Endothelial cell of umbilical vein (primary cell): ENCODE measurements at places on chromosomes 4 and X. TPM values are rescaled to one million over a fixed set of nuclear protein-coding genes. Genes with fewer than 3 reads are reported as not detected.

GRCh38 chrX:103782640-103783039 is 6.0 kb downstream of the PLP1 start:
- H3K27ac ChIP-seq = no peak overlapping the region
- no peaks in the 10 kb centered on the region for H3K4me1 ChIP-seq
- H3K36me3 ChIP-seq = no peaks in the 10 kb centered on the region
- H3K27me3 ChIP-seq = no peaks in the 10 kb centered on the region
- H3K4me3 ChIP-seq = no peak overlapping the region
- no peak for DNase-seq

- no peak overlapping the region for H3K4me3 ChIP-seq
- no peaks in the 10 kb centered on the region for H3K27me3 ChIP-seq
- no peak overlapping the region for H3K27ac ChIP-seq
- DNase-seq = peak; percentile 39
Observed at GRCh38 chr4:6688879-6689505, 4.7 kb upstream of the S100P start.

DNA sequence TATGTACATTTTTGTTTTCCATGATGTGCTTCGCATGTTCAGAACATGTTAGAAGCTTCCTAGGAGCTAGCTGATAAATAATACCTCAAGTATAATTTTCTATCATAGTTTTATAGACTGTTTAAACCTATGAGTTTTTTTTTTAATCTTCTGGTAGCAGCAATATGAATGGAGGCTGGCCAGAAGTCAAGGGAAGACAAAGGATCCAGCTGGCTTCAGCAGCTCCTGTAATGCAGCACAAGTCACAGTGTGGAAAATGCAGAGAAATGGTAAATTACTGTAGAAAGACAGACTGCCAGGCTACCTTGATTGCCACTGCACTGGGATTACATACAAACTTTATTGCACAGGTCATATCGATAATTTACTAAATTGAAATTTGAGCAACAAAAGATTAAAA is 537.9 kb downstream of the IQCM start:
- H3K27ac ChIP-seq = no peak overlapping the region
- H3K36me3 ChIP-seq = no peaks in the 10 kb centered on the region
- no peaks in the 10 kb centered on the region for H3K4me1 ChIP-seq

GPR143 gene
- 9.3 and 9.7 TPM in 2 replicates for total RNA-seq

BEND2 gene
- total RNA-seq = not detected in 2 replicates

- no peaks in the 10 kb centered on the region for H3K27me3 ChIP-seq
- H3K4me1 ChIP-seq = peaks cover 11% of the 10 kb centered on the region
- no peaks in the 10 kb centered on the region for H3K36me3 ChIP-seq
- H3K27ac ChIP-seq = no peak overlapping the region
Observed at GRCh38 chr4:8267077-8267476, 2.5 kb upstream of the HTRA3 start.

PABPC4L gene
- 1.3 and 1.6 TPM in 2 replicates for total RNA-seq

GRCh38 chr4:2217726-2218125 is 24.2 kb downstream of the HAUS3 start:
- H3K4me1 ChIP-seq = no peaks in the 10 kb centered on the region
- H3K27ac ChIP-seq = no peak overlapping the region
- no peak for DNase-seq
- no peaks in the 10 kb centered on the region for H3K36me3 ChIP-seq

DNA sequence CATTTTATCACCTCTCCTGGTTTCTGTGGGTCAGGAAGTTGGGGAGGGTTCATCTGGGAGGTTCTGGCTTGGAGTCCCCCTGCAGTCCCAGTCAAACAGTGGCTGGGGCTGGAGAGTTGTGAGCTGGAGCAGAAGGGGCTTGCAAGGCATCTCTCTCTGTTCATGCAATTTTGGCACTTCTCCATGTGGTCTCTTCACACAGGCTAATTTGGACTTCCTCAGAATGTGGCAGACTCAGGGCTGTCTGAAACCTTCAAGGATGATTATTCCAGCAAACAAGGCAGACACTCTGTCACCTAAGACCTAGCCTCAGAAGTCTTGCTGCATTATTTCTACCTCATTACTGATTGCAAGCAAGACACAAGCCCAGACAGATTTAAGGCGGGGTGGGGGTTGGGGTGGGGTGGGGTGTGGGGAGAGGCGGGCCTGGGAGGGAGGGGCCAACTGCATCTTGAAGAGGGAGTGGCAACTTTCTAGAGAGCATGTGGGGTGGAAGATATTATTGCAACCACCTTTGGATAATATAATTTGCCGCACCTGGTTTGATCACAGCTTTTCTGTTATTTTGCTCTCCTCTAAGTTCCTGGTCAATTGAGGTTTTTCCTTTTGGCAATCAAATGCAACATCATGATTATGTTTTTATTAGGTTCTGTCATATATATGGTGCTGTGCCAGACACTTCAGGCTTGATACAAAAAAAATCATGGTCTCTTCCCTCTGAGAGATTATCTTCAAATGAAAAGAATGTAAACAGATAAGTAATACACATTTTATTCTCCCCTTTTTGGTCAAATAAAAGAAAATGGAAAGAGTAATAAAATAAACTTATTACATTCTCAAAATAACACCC is 799.5 kb downstream of the RPA4 start:
- H3K27me3 ChIP-seq = no peaks in the 10 kb centered on the region
- H3K4me3 ChIP-seq = no peak overlapping the region
- H3K4me1 ChIP-seq = no peaks in the 10 kb centered on the region
- no peaks in the 10 kb centered on the region for H3K36me3 ChIP-seq
- no peak for DNase-seq
- no peak overlapping the region for H3K27ac ChIP-seq

GRCh38 chr4:168541266-168541953 is 44.6 kb downstream of the PALLD start:
- peaks cover 9% of the 10 kb centered on the region for H3K4me1 ChIP-seq
- no peak for DNase-seq
- no peaks in the 10 kb centered on the region for H3K27me3 ChIP-seq
- no peak overlapping the region for H3K4me3 ChIP-seq

GRCh38 chr4:116118221-116118620 is 967.2 kb downstream of the TRAM1L1 start:
- H3K36me3 ChIP-seq = no peaks in the 10 kb centered on the region
- H3K4me3 ChIP-seq = no peak overlapping the region
- no peaks in the 10 kb centered on the region for H3K4me1 ChIP-seq
- no peak for DNase-seq
- no peak overlapping the region for H3K27ac ChIP-seq

DNA sequence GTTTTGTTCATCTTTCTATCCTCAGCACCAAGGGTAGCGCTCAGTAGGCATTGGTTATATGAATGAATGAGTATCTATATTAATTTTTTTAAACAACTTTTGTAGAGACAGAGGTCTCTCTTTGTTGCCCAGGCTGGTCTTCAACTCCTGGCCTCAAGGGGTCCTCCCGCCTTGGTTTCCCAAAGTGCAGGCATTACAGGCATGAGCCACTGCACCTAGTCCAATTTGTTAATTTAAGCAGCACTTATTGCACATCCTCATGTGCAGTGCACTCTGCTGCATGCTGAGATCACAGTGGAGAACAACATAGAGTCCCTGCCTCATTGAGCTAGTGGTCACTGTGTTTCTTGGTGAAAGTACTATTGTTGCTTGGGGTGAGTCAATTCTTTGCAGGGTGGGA is 94.4 kb downstream of the NHSL2 start:
- H3K27me3 ChIP-seq = no peaks in the 10 kb centered on the region
- no peaks in the 10 kb centered on the region for H3K36me3 ChIP-seq
- H3K4me1 ChIP-seq = peaks cover 8% of the 10 kb centered on the region
- no peak overlapping the region for H3K27ac ChIP-seq
- no peak for DNase-seq
- H3K4me3 ChIP-seq = no peak overlapping the region

DNA sequence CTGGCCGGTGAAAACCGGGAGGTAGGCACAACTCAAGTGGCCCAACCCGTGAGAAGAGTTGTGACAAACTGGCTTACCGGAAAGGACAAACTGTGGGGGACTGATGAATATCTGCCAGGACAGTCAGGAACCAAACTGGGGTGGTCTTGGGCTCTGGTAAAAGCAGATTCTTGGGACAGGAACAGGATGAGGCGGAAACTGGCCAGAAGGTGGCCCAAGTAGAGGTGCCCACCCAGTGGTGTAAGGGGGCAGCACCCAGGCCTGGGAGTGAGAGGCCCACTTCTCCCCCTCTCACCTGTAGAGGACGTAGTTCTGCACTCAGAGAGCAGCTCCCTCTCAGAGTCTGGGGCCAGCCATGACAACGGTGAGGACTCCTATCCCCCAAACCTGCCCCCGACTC is 5.9 kb downstream of the CCDC120 start:
- no peak overlapping the region for H3K4me3 ChIP-seq
- H3K27ac ChIP-seq = no peak overlapping the region
- no peaks in the 10 kb centered on the region for H3K36me3 ChIP-seq
- no peaks in the 10 kb centered on the region for H3K27me3 ChIP-seq

DNA sequence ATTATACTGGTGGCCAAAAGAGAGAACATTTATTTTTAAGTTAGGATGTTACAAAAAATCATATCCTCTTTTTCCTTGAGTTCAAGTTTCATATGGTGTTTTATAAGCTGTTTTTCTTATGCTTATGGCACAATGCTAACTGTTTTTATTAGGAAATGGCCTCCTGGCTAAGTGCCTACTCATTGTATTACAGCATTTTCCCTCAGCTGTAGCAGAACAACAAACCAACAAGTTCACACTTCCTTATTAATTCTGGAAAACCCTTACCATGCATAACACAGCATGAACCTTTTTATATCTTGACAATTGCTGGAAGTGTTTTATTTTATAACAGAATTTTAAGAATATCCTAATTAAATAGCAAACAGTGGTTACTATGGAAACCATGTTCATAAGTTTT is 165.8 kb downstream of the GASK1B start:
- peaks cover 36% of the 10 kb centered on the region for H3K4me1 ChIP-seq
- peak; percentile 100 for DNase-seq
- peak overlapping the region; percentile 75 for H3K27ac ChIP-seq

DNA sequence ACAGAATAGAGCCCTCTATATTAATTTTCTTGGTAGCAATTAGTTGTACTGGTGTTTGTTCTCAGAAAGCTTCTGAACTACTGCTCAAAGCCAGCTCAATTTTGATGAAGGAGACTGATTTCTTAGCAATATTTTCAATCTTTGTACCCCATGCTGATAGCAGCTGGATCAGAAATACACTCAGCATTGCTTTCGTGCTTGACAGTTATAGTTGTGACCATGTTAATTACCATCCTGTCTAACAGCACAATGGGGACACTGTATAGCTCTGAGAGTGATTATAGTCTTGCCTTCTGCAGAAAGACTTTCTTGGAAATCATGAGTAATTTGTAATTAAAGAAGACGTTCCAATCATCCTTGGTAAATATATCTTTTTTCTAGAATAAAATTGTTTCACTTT is 79.7 kb upstream of the GNPDA2 start:
- no peaks in the 10 kb centered on the region for H3K27me3 ChIP-seq
- no peaks in the 10 kb centered on the region for H3K4me1 ChIP-seq
- H3K27ac ChIP-seq = no peak overlapping the region

DNA sequence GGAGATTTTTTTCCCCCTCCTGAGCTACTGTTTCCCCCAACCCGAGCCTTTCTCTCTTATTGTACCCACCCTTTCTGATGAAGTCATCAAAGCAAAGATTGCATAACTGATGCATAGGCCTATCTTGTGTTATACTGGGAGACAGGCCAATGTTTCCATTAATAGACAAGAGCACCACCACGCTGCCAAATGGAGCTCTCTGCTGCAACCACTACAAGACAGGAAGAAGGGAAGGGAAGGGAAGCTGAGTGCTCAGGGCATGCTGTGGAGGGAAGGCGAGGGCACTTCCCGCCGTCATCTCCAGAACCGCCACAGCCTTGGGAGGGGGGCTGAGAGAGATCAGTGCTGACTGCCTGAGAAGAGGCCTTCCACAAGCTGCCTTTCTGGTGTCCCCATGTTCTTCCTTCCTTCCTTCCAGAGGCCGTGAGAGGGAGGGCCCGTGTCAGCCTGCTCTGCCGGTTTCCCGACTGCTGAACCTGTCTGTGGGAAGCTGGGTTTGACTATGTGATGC is 75.0 kb downstream of the MGST2 start:
- no peak overlapping the region for H3K4me3 ChIP-seq
- peak; percentile 92 for DNase-seq
- peak overlapping the region; percentile 42 for H3K27ac ChIP-seq
- no peaks in the 10 kb centered on the region for H3K27me3 ChIP-seq
- peaks cover 15% of the 10 kb centered on the region for H3K4me1 ChIP-seq

TAF1 gene
- 39.0 and 41.0 TPM in 2 replicates for total RNA-seq

GRCh38 chr4:187865914-187866313 is 129.7 kb upstream of the ZFP42 start:
- H3K27ac ChIP-seq = no peak overlapping the region
- DNase-seq = no peak
- no peak overlapping the region for H3K4me3 ChIP-seq
- no peaks in the 10 kb centered on the region for H3K4me1 ChIP-seq
- H3K27me3 ChIP-seq = no peaks in the 10 kb centered on the region

DNA sequence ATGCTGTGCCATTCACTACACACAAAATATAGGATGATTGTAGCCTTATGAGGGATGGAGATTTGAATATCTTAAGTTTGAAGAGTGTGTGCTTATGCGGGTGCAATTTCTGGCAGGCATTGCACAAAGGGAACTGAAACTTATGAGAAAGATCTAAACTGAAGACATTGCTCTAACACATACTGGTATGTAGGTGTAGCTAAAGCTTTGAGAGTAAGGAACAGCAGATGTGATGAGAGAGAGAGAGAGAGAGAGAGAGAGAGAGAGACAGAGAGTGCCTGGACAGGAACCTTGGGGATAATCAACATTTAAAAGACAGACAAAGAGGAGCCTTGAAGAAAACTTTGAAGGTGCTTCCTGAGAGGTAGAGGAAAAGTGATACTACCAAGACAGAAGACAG is 379.7 kb downstream of the SPRY1 start:
- DNase-seq = no peak
- H3K4me1 ChIP-seq = peaks cover 11% of the 10 kb centered on the region

DNA sequence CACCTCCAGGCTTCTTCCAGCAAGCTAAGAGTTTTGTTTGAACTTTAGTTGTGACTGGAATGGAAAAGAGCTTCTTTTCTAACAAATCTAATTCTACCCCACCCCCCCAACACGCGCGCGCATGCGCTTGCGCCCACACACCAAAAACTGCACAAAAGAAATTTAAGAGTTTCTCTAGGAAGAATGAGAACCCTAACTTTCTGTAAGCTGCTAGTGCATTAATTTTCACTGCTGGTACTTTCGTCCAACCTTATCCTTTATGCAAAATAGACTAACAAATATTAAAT is 9.0 kb upstream of the INTU start:
- H3K27me3 ChIP-seq = no peaks in the 10 kb centered on the region
- no peak overlapping the region for H3K27ac ChIP-seq
- peak overlapping the region; percentile 89 for H3K4me3 ChIP-seq
- peaks cover 15% of the 10 kb centered on the region for H3K4me1 ChIP-seq
